ENCODE measurements at places on chromosomes 12 and 14. TPM values are rescaled to one million over a fixed set of nuclear protein-coding genes. Genes with fewer than 3 reads are reported as not detected.

- H3K27me3 ChIP-seq: no peaks in the 10 kb centered on the region
- H3K36me3 ChIP-seq: no peaks in the 10 kb centered on the region
- H3K4me1 ChIP-seq: no peaks in the 10 kb centered on the region
- no peak overlapping the region for H3K27ac ChIP-seq
Measured at GRCh38 chr12:28974883-28975282, 174.2 kb upstream of the FAR2 start.

DNA sequence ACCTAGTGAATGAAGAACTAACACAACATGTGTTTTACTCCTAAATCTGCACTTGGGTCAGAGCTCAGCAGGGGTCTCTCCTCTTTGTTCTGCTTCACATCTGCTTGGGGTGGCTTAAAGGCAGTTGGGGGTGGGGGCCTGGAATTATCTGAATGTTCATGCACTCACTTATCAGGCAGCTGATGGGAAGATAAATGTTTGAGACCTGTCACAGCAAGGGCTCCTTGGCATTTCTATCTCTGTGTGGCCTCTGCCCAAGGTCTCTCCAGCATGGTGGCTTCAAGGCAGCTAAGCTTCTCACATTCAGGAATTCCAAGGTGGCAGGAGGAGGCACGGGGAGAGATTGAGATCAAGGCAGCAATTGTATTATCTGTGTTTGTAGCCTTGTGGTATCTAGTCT is 6.4 kb upstream of the HMGA2 start:
- H3K27ac ChIP-seq: no peak overlapping the region
- no peaks in the 10 kb centered on the region for H3K36me3 ChIP-seq
- H3K4me3 ChIP-seq: no peak overlapping the region
- peaks cover 17% of the 10 kb centered on the region for H3K27me3 ChIP-seq
- H3K4me1 ChIP-seq: peaks cover 2% of the 10 kb centered on the region

DNA sequence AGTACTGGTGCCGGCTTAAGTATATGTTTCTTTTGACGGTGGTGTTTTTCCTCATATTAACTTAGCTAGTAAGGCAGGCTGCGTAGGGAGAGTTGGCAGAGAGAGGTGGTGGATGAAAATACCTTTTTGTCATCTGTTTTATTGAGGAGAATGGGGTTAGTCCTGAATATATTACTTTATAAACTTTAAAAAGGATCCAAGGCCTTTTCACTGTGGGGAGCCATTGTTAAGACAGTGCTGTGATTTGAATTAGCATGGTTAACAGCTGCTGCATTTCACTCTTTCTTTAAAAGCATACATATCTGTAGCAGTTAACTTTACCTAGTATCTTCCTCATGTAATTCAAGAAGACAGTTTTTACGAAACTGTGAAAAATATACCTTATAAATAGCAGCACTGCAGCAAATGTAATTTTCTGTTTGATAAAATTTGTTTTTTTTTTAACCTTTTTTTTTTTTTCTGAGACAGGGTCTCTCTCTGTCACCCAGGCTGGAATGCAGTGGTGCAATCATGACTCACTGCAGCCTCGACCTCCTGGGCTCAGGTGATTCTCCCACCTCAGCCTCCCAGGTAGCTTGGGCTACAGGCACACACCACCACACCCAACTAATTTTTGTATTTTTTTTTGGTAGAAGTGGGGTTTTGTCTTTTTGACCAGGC is 57.1 kb downstream of the AEBP2 start:
- H3K27ac ChIP-seq: no peak overlapping the region
- no peak for DNase-seq
- peaks cover 33% of the 10 kb centered on the region for H3K4me1 ChIP-seq

GRCh38 chr12:23093488-23093887 is 468.5 kb downstream of the ETNK1 start:
- H3K4me1 ChIP-seq: no peaks in the 10 kb centered on the region
- no peak for DNase-seq
- no peak overlapping the region for H3K27ac ChIP-seq
- H3K4me3 ChIP-seq: no peak overlapping the region

- no peak overlapping the region for H3K4me3 ChIP-seq
- no peaks in the 10 kb centered on the region for H3K36me3 ChIP-seq
- no peak overlapping the region for H3K27ac ChIP-seq
- H3K4me1 ChIP-seq: peaks cover 4% of the 10 kb centered on the region
- DNase-seq: no peak
Measured at GRCh38 chr12:65496617-65497016, 218.1 kb downstream of the MSRB3 start.

GRCh38 chr14:75577090-75577489 is 1.3 kb upstream of the FLVCR2 start:
- no peaks in the 10 kb centered on the region for H3K27me3 ChIP-seq
- DNase-seq: no peak
- H3K36me3 ChIP-seq: no peaks in the 10 kb centered on the region
- no peak overlapping the region for H3K4me3 ChIP-seq
- H3K27ac ChIP-seq: peak overlapping the region; percentile 84

Gene CBLN3
- total RNA-seq: 2.0 TPM
